ENCODE measurements at places on chromosomes 5 and 9.

- DNase-seq: no peak
Observed at GRCh38 chr5:68641211-68641610, 425.7 kb downstream of the PIK3R1 start.

DNA sequence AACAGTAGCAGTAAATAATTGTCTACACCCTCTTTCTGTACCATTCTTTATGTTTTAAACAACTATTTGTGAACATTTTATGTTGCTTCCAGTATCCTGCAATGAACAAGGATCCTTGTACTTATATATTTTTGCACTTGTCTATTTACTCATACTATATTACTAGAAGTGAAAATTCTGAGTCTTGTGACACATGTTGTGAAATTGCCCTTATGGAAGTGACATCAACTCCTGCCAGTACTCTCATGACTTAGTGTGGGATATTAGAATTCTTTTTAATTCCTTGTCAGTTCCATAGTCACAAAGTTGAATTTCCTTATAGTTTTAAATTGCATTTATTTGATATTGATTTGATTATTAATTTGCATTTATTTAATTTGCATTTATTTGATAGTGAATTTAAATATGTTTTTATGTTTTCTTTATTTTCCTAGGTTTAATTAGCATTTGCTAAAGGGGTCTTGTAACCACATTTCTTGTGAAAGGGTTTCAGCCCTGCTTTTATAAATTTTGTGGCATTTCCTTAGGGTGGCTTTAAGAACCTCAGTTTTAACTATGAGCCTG, 27.7 kb downstream of the PARP8 start:
- no peak for DNase-seq

- no peak for DNase-seq
Observed at GRCh38 chr9:120186276-120186675, 393.7 kb downstream of the CDK5RAP2 start.

- DNase-seq: peak; percentile 93
Observed at GRCh38 chr9:129885670-129886106, 50.4 kb downstream of the USP20 start.

GRCh38 chr9:31799953-31800609, 584.4 kb upstream of the ACO1 start:
- DNase-seq: peak; percentile 6

- DNase-seq: no peak
Observed at GRCh38 chr9:551986-552929, 289.2 kb upstream of the DMRT1 start.

DNA sequence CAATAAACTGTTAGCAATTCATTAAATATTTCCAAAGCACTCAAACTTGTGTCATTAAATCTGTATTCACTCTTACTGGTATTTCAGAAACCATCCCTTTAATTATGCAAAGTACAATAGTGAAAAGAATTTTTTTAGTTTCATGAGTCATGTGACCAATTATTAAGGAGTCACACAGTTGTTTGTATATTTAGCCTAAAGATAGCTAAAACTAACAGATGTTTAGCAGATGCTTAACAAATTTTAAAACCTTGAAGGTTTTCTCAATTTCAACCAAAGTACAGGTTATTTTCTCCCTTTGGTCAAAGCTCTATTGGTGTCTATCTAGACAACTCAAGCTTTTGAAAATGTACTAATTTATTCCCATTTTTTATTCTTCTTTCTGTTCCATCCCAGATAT, 44.1 kb downstream of the PJA2 start:
- DNase-seq: no peak

DNA sequence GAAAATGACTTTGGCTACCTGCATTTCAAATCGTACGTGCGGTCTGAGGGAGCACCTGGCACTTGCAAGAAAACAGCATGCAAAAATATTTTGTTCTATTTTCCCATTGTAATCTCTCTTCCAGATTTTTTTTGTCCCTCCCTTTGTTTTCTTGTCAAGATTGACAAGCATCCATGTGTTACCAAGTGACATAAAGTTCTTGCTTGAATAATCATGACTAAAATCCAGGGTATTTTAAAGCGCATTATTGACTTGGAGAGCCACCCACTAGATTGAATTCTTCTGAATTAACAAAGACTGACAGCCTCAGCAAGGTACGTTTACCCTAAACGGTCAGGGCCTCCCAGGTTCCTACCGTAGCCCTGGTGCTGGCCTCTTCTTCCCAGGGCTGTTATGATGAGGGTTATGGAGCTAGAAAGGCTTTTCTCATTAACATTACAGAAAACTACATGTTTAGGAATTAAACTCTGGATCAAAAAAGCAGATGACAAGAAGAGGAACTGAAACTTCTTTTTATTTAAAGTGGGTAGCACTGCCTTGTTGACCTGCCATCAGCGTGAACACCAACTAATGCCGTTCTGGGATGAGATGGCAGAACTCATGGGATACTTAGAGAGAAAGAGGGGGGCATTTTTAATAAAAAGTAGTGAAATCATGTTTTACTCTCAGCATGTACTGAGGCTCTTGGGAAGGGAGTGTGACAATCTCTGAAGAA, 297.0 kb downstream of the EFNA5 start:
- no peak for DNase-seq

DNA sequence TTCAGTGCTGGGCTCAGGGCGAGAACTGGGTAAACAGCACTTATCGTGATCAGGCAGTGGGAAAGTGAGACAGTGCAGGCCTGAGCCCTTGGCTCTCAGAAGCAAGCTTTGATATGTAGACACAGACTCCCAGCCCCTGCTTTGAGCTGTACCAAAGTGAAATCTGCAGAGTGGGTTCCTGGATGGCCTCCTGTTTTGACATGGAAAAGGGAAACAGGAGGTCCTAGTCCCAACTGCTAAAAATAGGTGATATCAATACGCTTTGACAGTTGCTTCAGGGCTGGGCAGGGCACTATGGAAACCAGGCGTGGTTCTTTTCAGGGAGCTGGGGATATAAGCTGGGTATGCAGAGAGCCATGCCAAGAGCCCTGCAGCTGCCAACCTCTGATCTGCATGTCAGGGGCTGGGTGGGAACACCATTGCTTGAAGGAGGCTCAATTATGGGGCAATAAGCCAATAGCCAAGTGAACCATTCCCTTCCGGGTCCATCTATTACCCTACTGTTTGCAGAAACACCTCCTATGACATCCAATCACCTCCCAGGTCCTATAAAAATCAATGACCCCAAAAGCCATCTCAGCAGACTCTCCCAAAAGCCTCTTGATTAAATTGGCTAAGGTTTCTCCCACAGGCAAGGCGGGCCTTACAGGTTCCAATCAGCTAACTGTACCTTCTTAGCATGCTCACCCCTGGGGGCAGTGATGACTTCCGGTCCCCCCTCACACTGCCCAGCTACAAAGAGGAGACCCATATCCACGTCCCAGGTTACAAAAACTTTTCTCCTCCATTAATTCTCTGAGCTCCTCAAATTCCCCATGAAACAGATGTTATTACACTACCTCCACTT, 45.8 kb downstream of the EPB41L4B start:
- DNase-seq: no peak
